ENCODE measurements at places on chromosomes 7 and 10.

- no peak for DNase-seq
These were observed 92.0 kb downstream of the ZFAND4 start for GRCh38 chr10:45580371-45581215.

DNA sequence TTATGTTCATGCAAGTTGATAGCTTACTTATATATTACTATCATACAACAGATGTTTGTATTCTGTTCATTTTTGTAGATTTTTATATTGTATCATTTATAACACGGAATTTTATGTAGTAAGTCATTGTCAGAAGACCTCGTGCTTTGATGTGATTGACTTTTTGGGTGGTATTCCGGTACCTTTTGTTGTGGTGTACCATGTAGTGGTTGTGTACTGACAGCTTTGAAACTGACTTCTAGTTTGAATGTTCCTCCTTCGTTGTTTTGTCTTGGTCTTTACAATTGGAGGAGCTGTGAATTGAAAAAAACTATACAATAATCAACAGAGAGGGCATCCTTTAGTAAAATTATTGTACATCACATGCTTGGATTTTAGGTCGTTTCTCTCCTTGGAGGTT, 61.5 kb downstream of the WAC start:
- DNase-seq, result no peak

GRCh38 chr7:1857487-1858421, 187.7 kb downstream of the ELFN1 start:
- no peak for DNase-seq

DNA sequence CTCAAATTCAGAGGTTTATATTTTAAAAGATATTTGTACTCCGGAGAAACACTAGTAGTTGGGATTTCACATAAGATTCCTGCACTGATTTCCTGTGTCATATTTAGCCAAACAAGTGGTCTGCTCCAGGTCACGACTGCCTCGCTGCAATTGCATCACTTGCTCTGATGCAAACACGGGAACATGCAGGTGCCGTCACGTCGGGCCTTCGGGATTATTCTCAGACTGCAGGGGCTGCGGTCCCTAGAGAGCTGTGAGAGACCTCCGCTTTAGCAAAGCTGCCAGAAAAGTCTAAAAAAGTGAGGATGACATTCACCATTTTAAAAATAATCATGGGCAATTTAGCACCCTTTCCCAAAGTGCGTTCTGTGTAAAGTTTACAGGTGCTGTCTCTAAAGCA, 93.5 kb upstream of the DDC start:
- DNase-seq, result no peak

- no peak for DNase-seq
These were observed 22.1 kb downstream of the HNRNPA2B1 start for GRCh38 chr7:26178272-26178960.

DNA sequence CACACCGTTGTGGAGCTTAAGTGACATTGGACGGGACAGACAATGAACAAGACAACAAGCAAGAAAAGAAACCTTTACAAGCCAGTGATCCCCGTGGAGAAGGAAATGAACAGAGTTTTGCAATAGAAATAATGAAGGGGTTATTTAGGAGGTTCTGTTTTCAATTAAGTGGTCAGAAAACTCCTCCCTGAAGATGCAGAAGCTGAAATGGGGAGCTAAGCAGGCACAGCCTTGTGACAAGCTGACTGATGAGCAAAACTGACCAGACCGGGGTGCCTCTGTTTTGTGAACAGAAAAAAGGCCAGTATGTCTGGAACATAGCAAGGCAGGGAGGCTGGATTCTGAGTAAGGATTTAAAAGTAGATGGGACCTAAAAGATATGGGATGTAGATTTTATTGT, 299.8 kb upstream of the POM121L12 start:
- DNase-seq, result no peak

DNA sequence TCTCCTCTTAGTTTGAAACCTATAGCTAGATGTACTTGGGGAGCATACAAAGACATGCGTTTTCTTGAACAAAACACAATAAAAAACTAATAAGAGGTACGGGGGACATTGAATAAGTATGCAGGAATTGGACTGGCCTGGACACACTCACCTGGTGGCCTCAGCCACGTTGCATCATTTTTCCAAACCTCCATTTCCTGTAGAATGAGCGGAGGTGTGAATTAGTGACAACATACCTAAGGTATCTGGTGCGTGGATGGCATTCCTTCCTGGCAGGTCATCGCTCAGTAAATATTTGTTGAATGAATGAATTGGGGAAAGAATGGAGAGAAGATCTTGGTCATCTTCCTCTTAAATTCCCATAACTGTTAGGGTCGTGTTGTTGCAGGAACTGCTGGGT, 103.2 kb upstream of the CTBP2 start:
- peak; percentile 57 for DNase-seq

DNA sequence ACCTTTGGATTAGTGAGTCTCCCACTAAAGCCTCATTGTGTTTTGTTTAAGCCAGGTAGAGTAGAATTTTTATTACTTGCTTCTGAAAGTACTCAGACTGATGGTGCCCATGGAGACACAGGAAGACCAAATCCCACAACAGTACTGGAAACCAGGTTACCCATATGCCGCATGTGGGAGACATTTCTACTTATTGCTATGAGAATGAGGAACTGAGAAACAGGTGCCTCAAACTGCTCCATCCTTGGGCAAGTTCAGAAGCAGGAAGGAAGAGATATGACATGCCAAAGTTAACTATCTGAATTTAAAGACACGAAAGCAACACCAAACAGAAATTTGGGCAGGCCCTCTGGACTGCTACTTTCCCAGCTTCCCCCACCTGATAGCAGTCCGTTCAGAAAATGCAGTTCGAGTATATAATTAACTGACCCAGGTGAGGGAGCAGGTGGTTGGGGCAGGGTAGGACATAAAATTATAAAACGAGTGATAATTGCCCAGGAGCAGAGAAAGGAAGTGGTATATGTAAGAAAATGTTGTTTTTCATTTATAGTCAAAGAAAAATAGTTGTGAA, 382.3 kb upstream of the MTPN start:
- DNase-seq, result no peak
